ENCODE measurements at places on chromosomes 16 and 17.
A peak's percentile ranks its signal among the peaks of the same experiment; 100 is the strongest.

- DNase-seq, result no peak
Observed at GRCh38 chr17:45101883-45102811, 30.2 kb downstream of the PLCD3 start.

- DNase-seq, result peak; percentile 75
Observed at GRCh38 chr17:11644265-11645212, 46.3 kb downstream of the DNAH9 start.

DNA sequence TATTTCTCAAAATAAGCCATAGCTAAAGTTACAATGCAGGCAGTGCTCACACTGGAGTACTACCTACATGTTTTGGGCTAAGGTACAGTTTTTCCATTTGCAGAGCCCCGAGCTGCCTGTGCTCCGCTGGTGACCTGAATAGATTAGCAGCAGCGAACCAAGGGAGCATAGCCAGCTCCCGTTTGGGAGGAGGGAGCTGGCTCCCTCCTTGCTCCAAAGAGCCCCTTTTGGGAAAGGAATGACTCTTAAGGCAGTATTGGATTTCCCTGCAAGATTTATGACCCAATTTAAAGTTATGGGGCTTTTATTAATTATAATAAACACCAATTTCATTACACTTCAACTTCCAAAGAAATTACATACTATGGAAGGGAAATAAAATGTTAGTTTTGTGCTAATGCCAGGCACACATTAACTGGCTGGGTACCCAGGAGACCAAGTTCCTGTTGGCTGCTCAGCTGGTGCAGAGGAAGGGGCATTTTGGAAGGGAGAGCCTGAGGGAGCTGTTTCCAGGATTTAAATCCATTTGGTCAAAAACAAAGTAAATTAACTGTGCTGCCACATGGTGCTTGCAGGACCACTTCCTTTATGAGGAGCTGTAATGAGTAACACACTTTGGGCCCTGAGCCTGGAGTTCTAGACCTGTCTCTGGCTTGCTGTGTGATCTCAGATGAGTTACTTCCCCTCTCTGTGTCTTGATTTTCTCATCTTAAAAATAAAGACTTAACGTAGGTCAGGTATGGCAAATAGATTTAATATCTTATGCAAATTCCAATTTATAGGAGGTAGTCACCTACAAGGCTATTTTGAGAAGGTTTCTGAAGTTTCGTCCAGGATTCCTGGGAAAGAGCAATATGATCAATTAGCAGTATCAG is 362.1 kb upstream of the CCL2 start:
- no peak for DNase-seq

DNA sequence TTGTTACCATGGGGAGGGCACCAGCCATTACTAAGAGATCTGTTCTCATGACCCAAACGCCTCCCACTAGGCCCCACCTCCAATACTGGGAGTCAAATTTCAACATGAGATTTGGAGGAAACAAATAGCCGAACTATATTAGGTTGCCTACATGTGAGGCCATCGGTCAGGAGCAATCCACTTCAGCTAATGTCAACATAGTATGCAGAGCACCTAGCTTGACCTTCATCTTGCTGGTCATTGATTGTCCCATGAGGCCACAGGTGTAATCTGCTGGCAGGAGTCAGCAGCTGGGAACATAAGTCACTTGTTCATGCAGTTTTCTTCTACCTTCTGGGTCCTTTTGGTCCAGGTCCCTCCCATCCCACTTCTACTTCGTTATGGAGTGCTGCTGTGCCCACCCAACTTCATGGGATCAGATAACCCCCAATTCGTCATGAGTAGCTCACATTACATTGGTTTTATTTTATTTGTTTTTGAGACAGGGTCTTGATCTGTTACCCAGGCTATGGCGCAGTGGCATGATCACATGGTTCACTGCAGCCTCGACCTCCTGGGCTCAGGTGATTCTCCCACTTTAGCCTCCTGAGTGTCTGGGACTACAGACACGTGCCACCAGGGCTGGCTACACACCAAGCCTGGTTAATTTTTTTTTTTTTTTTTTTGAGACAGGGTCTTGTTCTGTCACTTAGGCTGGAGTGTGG is 5.9 kb upstream of the KPNA2 start:
- no peak for DNase-seq

DNA sequence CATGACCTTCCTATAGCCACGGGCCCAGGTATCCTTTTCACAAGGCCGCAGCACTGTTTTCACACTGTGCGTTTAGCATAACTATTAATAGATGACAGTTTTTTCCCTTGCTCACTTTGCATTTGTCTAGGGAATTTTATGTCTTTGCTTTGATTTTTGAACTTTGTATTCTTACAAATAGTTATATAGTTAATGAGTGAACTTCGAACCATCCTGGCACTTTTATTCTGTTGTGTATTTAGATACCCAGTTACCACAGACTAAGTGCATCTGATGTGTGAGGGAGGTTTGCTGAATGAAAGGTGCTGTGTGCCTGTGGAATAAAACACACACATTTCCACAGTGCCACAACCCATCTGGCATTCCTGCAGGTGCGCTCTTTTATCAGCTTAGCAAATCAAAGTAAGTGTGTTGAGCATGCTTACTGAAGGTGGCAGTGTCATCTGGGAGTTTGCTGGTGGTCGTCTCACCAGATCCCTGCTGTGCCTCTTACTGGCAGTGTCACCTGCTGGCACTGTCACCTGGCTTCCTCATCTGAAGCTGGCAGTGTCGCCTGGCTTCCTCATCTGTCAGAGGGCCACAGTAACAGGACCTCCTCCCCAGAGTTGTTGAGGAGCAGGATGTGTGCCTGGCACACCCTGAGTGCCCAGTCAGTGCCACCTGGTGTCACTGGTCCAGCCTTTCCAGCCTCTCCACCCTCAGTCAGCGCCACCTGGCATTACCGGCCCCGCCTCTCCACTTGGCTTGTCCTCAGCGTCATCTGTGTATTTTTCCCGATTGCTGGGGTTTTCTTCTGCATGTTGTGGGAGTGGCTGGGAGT is 37.6 kb downstream of the USP10 start:
- DNase-seq, result no peak

- DNase-seq, result no peak
Observed at GRCh38 chr17:43683928-43684653, 22.4 kb upstream of the MEOX1 start.

DNA sequence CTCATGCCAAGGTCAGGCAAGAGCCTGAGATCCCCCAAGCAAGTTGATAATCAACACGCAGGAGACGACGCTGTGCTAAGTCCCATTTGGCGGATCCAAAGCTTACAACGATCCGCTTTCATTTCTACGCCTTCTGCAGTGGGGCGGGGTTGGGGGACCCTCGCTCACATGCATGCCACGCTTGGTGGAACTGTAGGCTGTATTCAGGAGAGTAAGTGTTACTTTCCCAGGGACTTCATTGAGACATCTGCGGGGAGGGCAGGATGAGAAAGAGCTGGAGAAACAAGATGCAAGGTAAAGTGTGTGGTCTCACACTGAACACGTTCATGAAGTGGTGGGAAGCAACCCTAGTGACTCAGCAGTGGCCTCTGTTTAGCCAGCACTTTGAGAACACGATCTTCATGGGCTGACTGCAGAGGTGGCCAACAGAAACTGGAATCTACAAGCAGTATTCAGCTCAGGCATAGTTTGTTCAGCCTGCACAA is 100.5 kb downstream of the XYLT1 start:
- no peak for DNase-seq

DNA sequence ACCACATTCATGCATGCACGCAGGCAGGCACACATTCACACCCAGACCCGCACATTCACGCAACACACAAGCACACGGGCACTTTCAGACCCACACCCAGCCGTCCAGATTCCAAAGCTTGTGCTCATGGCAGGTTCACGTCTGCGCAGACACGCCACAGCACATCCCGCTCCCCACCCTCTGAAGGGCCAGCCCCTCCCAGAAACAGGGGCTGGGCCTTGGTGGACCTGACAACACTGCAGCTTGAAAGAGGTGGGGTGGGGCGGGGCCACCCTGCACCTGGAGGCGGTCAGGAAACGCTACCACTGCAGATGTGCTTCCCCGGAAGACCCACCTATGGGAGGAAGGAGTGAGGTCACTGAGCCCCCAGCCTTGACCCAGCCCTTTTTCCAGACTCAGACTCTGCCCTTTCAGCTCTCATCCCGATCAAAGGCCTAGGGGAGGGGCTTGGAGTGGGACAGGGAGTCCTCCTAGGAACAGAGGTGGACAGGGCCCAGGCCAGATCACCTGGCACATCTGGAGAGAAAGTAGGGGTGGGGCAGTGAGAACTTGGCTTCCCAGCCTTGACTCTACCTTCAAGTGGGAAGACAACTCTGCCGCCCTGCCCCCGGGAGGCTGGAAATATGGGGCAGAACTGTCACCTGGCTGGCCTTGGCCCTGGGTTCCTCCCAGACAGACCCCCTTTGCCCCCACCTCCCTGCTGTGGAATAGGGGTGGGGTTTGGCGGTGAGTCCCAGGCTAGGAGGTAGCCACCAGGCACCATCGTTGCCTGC is 11.0 kb downstream of the P3H4 start:
- peak; percentile 80 for DNase-seq

DNA sequence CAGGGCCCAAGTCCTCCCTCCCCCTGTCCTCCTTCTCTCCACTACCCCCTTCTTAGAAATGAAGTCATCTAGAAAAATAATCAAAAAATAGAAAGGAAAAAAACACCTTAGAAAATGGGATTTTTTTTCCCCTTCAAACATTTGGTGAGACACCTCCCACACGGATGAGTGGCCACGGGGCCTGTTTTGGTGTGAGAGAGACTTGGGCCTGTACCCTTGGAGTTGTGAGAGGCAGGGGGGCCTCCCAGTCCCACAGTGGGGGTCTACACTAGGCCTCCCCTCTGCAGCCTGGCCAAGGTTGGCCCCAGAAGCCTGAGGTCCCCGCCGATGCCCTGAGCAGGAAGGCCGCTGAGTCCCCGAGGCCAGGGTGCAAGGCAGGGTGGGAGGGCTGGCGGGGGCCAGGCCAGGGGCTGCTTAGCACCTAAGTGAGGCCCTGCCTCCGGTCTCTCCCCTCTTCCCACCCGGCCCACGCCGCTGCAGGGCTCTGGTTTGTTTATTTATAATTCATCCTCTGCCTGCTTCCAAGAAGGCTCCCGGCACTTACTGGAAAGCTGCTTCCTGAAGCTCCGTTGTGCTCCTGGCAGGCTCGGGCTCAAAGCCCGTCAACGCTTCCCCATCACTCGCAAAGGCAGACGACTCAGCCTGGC is 26.4 kb downstream of the NPTX1 start:
- DNase-seq, result no peak

DNA sequence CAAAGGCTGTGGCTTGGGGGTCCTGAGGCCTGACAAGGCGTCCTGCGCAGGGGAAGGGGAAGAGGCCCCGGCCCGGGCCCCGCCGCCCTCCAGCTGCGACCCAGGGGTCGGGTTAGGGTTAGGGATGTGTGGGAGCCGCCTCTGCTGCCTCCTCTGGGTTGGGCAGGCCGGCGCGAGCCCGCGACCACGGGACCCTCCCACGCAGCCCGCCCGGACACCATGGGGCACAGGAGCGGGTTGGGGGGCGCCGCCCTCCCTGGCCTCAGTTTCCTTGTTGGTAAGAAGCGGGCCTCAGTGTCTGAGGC is 386 bp downstream of the CIAO3 start:
- DNase-seq, result no peak

- DNase-seq, result no peak
Observed at GRCh38 chr16:55571-56136, 2.0 kb downstream of the SNRNP25 start.

GRCh38 chr17:74773871-74774286 is 2.3 kb downstream of the NAT9 start:
- DNase-seq, result no peak

DNA sequence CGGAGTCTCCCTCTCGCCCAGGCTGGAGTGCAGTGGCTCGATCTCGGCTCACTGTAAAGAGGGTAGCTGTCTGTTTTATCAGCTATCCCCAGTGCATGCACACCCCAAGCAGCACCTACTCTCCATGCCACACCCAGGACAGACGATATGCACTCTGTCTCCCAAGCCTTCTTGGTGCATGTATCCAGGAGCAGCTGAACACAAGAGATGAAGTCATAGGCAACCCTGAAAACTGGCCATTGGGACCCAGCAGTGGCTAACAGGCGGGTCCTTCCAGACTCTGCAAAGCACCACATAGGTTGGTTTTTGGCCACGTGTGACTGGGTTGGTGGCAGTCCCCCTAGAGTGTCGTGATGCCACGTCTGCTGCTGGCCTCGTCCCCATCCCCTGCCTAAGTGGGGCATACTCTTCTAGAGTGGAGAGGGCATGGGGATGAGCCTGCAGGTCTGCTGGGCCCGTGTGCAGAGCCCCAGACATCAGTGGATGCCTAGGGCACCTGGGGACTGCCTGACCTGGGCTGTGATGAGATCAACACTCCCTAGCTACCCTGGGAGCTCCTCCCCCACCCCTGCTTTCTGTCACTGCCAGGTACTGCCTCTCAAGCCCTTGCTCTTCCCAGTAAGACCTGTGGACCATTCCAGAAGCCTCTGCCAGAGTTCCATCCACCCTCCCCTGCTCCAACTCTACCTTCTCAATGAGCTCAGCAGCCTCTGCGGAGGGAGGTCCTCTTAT is 9.3 kb downstream of the PDE6G start:
- DNase-seq, result no peak

DNA sequence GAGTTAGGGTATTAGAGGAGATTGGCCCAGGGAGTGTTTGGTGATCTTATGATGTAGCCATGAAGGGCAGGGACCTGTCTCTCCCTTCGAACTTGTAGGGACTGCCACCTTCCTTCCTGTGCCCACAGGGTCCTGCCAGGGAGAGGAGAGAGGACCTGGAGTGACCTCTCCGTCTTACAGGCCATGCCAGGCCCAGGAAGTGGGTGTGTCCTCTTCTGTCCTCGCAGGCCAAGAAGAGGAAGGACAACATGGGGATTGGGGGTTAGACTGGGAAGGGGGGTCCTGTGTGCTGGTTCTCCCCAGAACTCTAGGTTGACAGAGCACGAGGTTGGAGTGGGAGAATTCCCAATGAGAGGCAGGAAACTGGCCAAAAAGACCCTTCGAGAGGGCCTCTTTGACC is 43.4 kb upstream of the TAC4 start:
- DNase-seq, result no peak

DNA sequence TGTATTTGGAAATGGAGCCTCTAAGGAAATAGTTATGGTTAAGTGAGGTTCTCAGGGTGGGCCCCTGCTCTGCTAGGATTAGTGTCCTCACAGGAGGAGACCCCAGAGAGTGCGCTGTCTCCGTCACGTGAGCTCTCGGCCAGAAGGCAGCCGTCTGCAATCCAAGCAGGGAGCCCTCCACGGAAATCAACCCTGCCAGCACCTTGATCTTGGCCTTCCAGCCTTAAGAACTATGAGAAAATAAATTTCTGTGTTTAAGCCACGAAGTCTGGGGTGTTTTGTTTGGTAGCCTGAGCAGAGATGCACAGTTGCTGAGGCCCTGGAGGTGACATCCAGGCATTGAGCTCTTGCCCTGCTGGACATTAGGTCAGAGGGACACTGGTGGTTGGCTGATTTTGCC is 32.4 kb upstream of the GSE1 start:
- DNase-seq, result no peak

GRCh38 chr17:1030684-1031532 is 34.0 kb downstream of the TIMM22 start:
- no peak for DNase-seq

- DNase-seq, result no peak
Observed at GRCh38 chr16:67664258-67664657, 2.3 kb downstream of the ENKD1 start.

DNA sequence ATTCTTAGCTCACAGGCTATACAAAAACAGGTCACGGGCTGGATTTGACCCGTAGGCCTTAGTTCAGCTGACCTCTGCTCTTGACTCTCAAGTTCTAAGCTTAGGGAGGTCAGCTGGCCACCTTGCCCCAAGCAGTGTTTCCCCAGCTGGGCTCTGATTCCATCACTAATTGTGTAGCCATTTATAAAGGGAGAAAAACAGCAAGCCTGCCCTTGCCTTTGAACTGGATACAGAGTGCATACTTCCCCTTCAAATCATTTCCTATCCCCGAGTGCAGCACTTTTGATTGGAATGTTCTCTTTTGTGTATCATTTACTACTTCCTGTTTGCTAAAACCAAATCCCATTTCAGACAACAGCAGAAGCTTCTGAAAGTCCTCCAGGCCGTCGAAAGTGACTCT is 153.6 kb downstream of the KATNIP start:
- no peak for DNase-seq

Measured in NCI-H526 (cell line).